ENCODE measurements at places on chromosomes 11 and 22.

DNA sequence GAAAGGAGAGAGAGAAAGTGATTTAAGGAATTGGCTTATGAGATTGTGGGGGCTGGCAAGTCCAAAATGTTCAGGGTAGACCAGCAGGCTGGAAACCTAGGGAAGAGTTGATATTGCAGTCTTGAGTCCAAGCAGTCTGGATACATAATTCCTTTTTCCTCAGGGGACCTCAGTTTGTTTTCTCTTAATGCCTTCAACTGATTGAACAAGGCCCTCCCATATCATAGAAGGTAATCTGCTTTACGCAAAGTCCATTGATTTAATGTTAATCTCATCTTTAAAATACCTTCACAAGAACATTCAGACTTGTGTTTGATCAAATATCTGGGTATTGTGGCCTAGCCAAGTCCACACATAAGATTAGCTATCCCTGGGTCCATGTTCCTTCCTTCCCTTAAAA lies 494.7 kb downstream of the INSC start:
- no peak for DNase-seq

- DNase-seq: no peak
These were observed 1030.8 kb upstream of the CCDC90B start for GRCh38 chr11:84316866-84317555.

GRCh38 chr11:1675536-1676228 lies 21.3 kb upstream of the KRTAP5-6 start:
- no peak for DNase-seq

- DNase-seq: no peak
These were observed 534.8 kb downstream of the INSC start for GRCh38 chr11:15649371-15650104.

GRCh38 chr11:47406896-47407745 lies 1.3 kb upstream of the SLC39A13 start:
- no peak for DNase-seq

DNA sequence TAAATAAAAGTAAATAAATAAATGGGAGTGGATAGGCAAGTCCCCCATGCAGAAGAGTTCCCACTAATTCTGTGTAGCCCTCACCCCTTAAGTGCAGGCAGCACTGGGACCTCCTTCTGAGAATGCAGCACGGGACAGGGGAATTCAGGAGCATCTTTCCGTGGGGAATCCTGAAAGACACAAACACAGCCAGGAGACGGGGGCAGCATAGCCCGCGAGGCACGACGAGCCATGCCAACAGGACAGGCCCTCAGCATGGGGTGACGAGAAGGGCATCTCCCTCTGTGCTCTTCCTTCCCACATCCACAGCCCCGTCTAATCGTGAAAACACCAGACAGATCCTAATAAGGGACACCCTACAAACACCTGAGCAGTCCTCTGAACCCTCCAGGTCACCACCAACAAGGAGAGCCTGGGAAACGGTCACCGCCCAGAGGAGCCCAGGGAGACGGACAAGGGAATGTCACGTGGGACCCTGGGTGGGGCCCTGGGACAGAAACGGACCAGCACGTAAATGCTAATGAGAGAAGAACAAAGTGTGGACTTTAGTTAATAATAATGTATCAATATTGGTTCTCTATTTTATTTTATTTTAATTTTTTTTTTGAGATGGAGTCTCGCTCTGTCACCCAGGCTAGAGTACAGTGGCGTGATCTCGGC lies 6.8 kb downstream of the KRTAP5-5 start:
- no peak for DNase-seq

- DNase-seq: no peak
These were observed 1.8 kb upstream of the SLC22A8 start for GRCh38 chr11:63017306-63017974.

- DNase-seq: no peak
These were observed 6.9 kb downstream of the DPAGT1 start for GRCh38 chr11:119094816-119095065.

DNA sequence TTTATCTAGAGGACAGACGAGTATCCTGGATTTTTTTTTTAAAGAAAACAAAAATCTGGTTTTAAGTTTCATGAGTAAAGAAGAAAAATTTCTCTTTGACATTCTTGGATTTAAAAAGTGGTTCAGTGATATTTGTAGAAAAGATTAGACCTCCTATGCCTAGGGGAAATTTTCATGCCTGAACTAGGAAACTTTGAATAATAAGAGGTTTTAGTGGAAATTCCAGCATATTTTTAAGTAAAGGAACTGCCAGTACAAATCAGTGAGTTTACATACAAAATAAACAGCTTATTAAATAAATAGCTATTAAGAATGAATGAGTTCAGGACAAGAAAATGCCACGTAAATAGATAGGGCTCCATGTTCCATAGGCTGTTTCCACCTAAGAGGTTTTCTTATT lies 17.5 kb downstream of the JAM3 start:
- no peak for DNase-seq

- no peak for DNase-seq
These were observed 1.8 kb upstream of the IFITM2 start for GRCh38 chr11:305844-306211.

DNA sequence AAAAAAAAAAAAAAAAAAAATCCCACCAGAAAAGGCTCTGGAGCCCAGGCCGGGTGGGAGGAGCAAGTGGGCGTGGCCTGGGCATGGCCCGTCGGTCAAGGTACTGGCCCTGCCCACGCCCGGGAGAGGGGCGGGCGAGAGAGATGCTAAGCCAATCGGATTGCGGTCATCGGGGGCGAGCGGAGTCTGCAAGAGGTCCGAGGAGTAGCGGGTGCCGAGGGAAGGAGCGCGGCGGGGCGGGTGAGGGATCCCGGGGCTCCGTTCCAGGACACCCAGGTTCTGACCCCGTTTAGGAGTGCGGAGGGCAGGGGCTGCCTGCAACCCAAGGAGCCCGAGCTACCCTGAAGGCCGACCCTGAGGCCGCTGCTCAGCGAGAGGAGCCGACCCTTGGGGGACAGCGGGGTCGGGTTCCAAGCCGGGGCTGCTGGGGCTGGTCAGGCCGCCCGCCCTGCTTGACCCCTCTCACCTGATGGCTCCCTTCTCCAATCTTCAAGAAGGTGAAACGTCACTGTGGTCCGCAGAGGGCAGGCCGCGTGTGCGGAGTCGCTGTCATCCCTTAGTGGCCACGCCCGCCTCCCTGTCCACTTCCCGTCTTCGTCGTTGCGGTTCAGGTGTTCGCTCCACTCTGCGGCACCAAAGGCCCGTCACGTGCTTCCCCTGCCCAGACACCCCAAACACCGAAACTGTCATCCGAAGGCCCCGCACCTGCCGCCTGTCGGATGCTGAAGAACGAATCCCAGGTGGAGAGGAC lies 11.1 kb upstream of the TAB1 start:
- DNase-seq: peak; percentile 60

DNA sequence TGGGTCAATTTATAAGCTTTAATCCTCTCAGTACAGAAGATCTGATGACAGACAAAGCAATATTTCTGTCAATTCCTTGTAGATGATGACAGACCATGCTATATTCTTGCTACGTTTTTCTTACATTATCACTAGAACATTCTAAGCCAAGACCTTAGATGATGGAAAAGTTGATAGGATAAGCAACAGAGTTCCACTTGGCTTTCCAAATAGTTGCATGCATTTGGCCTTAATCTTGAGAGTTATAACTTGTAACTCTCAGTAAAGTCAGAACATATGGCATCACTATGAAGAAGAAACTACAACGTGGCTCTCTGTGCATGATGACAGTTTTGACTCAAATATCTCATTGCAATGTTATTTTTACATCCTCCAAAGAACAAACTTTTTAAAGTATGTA lies 544.3 kb upstream of the LRRC4C start:
- DNase-seq: no peak

DNA sequence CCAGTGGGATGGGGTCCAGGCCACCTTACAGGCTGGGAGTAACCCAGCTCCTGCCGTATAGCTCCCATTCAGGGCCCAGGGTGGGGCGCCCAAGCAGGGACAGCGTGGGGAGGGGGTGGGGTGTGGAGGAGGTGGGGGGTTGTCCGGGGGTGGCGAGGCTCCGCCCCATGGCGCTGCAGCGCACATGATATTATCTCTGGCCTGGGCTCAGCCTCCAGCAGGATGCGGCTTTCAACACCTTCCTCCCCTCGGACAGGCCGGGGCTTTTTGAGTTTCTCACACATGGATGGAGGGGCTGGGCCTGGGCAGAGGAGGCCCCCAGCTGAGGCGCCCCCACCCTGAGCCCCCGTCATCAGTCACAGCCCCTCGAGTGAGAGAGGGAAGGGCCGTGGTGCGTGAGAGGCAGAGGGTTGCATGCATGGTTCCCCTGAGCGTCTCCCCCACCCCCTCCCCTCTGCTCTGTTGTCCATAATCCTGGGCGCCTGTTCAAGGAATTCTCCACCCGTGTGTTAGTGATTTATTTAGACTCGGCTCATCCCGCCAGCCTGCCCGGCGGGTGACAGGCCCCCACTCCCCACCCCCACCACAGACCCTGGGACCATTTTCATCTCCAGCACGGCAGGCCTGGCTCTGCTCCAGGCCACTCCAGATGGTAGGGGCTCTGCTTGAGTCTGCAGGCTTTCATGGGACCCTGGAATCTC lies 44.9 kb downstream of the WNT11 start:
- DNase-seq: no peak

GRCh38 chr11:82671451-82671850 lies 62.2 kb downstream of the FAM181B start:
- no peak for DNase-seq

DNA sequence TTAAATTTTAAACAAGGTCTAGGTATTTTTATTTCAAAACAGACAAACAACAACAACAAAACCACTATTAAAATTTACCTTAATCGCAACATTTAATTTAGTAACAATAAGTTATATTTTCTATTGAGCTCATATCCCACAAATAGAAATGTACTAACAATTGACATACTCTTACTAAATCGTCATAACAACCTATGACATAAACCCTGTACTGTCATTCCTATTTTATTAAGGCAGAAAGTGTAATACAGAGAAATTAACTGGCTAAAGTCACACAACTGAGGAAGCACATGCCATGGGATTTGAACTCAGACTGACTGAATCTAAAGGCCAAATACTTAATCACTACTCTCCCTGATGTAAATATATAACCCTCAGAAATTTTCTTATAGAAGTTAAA lies 3.0 kb downstream of the KIF18A start:
- DNase-seq: no peak

- DNase-seq: no peak
These were observed 358.2 kb downstream of the DDX10 start for GRCh38 chr11:109023036-109023435.

- DNase-seq: no peak
These were observed 40.2 kb downstream of the RRP8 start for GRCh38 chr11:6563121-6563619.

GRCh38 chr22:31107894-31108218 lies 488 bp upstream of the SELENOM start:
- DNase-seq: no peak

DNA sequence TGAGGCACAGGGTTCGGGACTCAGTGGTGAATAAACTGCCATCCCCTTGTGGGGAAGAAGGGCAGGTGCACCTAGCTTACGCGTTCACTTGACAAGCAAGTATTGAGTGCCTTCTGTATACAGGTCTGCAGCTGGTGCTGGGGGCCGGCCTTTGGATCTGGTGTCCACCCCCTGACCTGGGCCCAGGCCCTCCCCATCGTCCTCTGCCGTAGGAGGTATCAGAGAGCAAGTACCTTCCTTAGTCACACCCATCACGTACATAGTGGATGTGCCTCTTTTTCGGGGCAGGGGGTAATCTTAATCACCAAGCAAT lies 53.3 kb downstream of the SMIM38 start:
- no peak for DNase-seq

DNA sequence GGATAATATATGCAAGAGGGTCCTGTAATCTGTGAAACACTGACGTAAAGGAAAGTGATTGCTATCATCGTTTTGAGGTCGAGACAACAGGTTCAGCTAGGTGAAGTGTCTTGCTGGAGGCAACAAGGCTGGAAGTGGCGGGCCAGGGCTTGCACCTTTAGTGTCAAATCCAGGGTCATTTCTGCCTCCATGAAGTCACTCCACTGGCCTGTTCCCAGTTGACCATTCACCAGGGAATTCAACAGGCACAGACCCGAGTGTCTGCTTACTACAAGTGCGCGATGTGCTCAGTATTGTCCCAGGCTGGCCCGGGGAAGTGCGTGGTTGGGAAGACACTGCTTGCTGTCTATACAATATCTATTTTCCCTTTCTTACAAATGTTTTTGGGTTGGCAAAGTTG lies 225.0 kb downstream of the CEP164 start:
- DNase-seq: no peak

DNA sequence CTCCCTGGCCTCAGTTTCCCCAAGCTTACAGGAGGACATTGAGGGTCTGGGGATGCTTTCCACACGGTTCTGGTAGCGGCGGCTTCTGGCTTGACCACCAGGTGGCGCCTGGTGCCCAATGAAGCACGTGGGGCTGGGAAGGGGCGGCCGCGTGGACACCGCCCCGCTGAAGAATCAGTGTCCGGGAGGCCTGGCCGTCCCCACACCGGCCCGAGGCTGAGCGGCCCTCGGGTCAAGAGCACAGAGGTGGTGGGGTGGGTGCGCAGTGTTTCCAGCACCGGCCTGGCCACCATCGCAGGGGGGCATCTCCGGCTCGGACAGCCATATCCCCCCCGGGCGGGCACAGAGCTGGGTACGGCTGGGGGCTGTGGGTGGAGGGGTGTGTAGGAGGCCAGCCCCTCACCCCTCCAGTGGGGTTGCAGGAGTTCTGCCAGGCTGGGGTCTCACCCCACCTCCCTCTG lies 27.8 kb upstream of the PPARA start:
- peak; percentile 57 for DNase-seq

Data from activated CD4-positive, alpha-beta T cell treated with anti-CD3 and anti-CD28 coated beads for 1 hour (primary cell).